ENCODE measurements at places on chromosomes 3 and 15.
A peak's percentile ranks its signal among the peaks of the same experiment; 100 is the strongest.

GRCh38 chr3:120052225-120052624, 42.0 kb downstream of the GSK3B start:
- DNase-seq: no peak

DNA sequence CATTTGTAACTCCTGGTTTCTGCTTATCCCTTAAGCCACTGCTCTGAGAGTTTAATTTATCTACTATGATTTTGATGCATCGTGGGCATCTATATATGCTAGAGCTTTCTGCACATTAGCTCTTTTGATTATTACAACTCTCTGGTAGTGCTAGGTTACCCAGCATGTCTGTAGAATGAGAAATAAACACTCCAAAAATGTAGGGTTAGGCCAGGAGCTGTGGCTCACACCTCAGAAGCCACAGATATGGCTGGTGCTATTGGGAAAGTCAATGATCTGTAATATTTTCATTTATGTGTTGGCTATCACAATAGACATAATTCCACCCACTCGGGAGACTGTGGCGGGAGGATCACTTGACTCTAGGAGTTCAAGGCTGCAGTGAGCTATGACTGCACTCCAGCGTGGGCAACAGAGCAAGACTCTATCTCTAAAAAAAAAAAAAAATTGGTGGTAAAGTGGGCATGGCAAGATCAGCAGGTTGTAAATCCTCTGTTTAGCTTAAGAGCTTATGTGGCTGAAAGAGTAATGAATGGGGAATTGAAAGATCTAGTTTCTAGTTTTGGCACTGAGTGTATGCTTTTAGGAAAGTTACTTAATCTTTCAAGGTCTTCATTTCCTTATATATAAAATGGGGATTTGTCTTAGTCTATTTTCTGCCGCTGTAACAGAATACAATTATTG, 6.3 kb downstream of the TIGIT start:
- no peak for DNase-seq

DNA sequence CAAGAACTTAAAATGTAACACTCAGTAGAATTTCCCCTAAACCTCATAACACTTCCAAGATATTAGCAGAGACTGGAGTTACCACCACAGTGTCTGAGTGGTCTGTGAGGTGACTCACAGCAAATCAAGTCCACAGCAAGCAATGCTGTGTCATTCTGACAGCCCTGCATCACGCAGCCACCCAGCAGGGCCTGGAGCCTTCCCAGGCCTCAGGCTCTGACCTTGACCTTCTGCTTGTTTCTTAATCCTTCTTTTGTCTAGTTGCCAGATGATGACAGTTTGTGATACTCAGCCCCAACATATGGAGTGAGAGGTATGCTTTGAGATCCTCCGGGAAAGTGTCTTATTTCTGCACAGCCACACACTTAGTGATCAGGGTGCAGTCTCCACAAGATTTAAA, 82.5 kb downstream of the TOP2B start:
- DNase-seq: no peak

DNA sequence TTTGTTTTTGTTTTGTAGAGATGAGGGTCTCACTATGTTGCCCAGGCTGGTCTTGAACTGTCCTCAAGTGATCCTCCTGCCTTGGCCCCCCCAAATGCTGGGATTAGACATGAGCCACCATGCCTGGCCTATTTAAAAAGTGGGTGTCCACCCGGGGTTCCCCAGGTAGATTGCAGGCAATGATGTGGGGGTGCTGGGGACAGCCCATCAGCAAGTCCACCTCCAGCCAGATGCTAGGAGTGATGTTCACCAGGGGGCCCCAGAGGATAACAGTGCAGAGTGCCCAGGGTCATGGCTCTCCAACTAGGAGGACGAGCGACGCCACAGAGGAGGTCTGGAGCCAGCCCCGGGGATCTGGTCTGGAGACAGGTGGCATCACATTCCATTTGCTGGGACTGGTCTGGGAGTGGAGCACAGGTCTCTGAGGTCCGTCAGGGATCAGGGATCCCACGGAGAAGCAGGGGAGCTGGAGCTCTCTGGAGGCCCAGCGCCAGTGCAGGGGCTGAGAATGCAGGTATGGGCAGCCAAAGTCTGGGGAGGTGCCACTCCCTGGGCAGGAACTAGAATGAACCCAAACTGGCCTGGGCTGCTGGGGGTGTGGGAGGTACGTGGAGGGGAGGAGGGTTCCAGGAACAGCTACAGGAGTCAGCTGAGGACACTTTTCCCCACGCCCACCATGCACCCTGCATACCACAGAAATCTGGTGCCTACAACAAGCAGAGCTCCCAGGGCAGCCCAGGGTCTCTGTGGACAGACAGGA, 51.2 kb upstream of the PCSK6 start:
- DNase-seq: no peak

DNA sequence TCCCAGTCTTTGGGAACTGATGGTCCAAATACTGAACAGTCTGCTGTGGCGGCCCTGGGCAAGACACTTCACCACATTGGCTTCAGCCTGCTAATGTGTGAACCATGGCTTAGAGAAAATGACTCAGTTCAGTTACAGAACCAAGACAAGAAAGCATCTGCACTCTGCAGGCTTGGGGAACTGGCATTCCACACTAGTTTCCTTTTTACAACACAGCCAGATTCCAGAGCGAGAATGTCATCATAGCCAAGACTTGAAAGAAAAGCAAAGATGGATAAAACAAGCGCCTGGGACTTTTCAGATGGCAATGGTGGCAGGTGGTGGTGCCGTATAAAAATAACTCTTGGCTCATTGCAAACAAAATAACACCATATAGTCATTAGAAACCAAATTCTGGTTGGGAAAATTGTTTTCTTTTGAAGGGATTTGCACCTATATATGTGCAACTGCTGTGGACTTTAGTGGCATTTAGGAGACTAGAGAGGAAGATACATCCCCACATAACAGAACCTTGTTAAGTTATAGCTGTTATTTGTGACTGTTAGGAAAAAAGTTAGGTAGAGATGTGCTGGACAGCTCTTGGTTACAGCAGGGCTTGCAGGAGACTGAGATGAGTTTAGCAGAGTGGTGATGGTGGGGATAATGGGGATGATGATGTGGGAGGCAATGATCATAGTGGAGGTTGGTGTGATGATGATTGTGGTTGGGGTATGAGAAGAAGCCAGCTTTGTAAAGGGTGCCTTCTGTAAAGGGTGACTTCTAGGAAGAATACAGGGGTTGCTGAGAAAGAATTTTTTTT, 273.6 kb downstream of the THRB start:
- no peak for DNase-seq

GRCh38 chr15:101611580-101612299, 40.4 kb downstream of the TM2D3 start:
- DNase-seq: no peak

DNA sequence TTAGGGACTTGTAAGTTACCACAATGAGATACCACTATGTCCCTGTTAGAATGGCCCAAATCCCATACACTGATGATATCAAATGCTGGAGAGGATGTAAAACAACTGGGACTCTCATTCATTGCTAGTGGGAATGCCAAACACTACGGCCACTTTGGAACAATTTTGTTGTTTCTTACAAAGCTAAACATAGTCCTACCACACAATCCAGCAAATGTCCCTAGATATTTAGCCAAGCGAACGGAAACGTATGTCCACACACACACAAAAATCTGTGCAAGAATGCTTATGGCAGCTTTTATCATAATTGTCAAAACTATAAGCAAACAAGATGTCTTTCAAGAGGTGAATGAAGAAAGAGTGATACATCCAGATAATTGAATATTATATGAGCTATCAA, 271.2 kb downstream of the CD47 start:
- no peak for DNase-seq

- peak; percentile 57 for DNase-seq
Measured at GRCh38 chr3:151146071-151146730, 56.8 kb downstream of the GPR171 start.

- DNase-seq: no peak
Measured at GRCh38 chr15:70154718-70155347, 57.1 kb upstream of the TLE3 start.

GRCh38 chr15:43889042-43889441, 62.2 kb downstream of the WDR76 start:
- no peak for DNase-seq

GRCh38 chr3:100277255-100277800, 16.5 kb downstream of the TBC1D23 start:
- no peak for DNase-seq

DNA sequence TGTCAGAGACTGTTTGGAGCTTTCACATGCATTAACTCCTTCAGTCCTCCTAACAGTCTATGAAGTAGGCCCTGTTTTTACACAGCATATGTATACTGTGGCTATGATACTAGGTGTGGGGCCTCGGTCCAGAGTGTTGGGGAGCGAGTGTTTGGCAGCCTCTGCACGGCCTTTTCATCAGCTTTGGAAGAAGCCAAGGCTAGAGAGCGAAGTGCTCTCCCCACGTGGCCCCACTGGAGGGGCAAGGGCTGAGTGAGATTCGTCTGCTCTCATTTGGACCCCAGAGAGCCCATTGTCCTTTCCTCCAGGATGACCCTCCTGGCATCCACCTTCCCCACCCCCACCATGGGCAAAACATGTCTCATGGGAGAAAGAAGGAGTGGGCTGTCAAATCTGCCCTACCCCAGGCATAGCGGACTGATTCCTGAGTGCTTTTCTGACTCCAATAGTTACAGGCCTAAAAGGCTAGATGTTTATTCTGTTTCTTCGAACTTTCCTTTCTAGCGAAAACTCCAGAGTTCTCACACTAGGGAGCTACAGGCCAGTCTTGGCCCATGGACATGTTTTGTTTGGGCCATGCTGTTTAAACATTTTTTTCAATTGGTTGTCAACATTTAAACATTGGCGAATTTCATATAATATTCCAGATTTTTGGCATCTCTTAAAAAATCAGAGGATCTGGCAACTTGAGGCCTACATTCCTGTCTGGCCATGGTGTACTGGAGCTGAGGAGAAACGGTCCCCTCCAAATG, 76.0 kb downstream of the EEFSEC start:
- DNase-seq: no peak

DNA sequence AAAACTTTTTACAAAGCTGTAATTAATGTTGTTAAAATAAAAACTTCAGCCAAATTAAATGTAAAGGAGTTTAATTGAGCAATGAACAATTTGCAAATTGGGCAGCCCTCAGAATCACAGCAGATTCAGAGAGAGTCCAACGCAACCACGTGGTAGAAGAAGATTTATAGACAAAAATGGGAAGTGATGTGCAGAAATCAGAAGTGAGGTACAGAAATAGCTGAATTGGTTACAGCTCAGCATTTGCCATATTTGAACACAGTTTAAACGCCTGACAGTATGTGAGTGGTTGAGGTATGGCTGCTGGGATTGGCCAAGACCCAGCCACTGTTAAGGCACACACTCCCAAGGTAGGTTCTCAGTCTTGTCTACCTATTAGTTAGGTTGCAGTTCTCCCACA, 14.4 kb upstream of the PLA2G4D start:
- DNase-seq: no peak

DNA sequence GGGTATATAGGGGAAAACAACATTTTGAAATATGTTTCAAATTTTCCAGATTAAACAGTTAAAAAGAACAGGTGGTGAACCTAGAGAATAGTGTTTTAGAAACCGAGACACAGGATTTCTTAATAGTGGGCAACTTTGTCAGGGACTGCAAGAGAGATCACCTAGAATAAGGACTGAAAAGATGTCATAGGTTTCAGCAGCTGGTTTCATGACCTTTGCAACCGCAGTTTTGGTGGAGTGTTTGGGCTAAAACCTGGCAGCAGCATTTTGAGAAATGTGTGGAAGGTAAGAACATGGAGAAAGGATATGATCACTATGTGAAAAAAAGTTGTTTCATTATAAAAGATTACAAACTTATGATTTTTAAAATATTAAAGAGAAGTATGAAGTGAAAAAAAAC, 34.9 kb downstream of the PRKCI start:
- no peak for DNase-seq

DNA sequence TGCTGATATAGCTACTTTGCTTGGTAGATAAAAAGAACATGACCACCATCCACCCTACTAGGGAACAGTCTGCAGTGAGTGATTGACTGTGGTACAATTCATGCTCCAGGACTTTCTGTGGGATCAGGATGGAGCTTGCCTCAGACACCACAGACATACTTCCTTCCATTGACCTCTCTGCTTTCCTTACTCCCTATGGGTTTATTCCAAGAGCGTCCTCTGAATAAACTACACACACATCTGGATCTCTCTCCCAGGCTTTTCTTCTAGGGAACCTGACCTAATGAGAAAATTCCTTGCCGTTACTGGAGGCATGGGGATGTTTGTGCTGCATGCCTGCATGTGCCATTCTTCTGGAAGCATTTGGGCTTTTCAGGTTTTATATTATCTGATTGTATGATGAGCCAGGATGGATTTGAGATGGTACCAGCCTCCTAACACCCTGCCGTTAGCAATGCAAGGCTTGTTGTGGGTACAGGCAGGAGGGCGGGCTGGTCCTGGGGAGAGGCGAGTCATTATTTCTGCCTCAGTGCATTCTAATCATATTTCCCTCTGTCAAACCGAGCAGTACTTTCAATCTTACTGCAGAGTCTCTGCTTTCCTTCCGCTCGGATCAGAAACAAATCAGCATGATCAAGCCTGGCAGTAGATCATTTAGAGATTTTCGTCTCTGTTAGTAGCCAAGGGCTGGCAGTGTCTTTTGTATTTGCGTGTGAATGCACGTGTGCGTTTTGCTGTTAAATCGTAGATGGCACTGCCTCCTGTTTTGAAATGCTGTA, 279.2 kb downstream of the PDCD6IP start:
- no peak for DNase-seq
